Stimulated activated CD4-positive, alpha-beta T cell treated with anti-CD3 and anti-CD28 coated beads, Interleukin-12 subunit alpha, Interleukin-12 subunit beta, amount 100 ng/mL, for 24 hours (primary cell): ENCODE measurements at places on chromosomes 12 and 14.

DNA sequence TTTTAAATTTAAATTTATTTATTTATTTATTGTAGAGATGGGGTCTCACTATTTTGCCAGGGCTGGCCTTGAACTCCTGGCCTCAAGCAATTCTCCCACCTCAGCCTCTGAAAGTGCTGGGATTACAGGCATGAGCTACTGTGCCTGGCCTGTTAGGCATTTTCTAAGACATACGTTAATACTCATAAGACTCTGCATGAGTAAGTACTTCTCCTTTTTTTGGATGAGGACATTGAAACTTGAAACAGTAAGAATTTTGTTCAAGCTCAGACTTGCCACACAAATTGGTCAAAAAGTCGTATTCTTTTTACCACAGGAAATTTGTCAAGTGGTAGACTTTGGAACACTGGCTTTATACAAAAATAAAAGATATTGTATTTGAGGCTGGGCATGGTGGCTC is 187.4 kb upstream of the RASSF8 start:
- no peak for DNase-seq

GRCh38 chr12:89733579-89734201 is 25.1 kb upstream of the ATP2B1 start:
- no peak for DNase-seq

- no peak for DNase-seq
Observed at GRCh38 chr12:29691161-29691854, 92.4 kb downstream of the TMTC1 start.

DNA sequence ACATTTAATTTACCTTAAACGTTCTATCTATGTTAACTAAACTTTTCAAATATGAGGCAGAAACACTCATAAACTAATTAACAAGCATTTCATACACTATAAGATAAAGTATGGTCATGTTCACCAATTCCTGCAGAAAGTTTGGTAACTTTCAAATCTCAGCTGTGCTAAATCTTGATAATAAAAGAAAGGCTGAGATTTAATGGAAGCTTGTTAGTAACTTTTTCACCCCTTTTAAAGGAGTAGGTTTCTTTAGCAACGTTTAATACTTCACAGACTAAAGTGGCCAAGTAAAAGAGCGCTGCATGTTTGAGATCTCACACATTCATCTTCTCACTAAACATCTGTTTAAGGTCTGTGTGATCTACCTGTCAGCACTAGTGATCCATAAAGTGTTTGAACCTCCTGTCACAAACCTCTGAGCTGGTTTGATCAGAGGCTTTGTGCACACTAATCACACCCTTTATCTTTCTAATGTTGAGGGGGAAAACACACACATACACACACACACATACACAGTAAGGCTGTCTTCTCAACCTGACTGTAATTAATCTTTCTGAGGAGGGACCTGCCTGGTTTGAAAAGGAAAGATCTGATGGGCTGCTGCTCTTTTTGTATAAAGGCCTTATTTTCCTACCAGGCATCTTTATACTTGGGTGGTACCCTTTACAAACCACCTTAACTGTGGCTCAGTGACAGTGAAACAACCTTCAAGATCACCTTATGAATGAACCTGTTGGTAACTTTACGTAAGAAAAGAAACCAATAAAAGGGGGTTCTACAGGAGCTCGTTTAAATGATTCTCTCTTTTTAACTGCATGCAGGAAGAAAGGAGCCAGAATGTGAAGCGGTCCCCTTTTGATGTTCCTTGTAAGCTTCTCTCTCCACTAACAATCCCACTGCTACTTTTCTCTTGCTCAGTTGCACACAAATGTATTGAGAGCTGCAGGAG is 244.2 kb downstream of the SOX5 start:
- no peak for DNase-seq

DNA sequence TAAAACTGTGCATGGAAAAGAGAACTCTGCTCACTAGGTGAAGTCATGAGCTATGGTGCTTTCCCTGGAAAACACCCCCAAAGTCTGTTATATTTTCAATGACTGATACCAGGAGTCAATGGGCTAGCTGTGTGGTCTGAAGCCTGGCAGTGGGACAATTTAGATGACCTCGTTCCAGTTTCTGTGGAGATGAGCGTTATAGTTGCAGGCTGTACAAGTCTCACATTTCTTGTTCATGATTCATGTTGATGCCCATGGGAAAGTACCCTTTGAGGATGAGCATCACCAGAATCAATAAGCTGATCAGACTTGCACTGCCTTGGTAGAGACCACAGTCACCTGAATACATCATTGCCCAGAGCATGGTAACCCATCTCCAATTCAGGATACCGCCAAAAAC is 70.7 kb downstream of the NOVA1 start:
- no peak for DNase-seq

- no peak for DNase-seq
Observed at GRCh38 chr12:108104657-108105056, 24.4 kb upstream of the WSCD2 start.

DNA sequence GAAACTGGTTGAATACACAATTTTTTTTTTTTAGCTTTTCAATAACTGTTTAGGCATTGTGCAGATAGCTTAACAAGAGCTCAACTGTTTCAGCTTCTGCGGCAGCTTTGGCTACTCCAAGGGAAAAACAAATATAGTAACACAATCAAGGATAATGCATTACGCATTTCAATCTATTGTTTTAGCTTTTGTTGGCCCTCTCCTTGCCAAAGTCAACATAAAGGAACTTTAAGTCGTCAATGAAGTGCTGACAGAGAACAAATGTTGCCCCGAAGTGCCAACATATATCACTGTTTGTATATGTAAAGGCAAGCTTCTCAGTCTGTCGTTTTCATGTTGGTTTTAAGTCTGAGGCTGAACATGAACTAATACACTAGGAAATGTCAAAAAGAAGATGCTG is 1087.4 kb upstream of the FLRT2 start:
- DNase-seq = no peak

- DNase-seq = no peak
Observed at GRCh38 chr12:71763677-71764379, 9.2 kb downstream of the RAB21 start.

DNA sequence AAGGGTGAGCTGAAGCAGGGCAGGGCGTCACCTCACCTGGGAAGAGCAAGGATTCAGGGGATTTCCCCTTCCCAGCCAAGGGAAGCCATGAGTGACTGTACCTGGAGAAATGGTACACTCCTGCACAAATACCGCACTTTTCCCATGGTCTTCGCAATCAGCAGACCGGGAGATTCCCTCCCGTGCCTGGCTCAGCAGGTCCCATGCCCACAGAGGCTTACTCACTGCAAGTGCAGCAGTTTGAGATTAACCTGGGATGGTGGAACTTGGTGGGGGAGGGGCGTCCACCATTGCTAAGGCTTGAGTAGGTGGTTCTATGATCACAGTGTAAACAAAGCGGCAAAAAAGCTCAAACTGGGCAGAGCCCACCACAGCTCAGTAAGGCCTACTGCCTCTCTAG is 11.0 kb upstream of the DHRS4 start:
- no peak for DNase-seq

- DNase-seq = no peak
Observed at GRCh38 chr14:92531106-92531873, 17.7 kb downstream of the RIN3 start.
